Stimulated activated naive CD8-positive, alpha-beta T cell treated with anti-CD3 and anti-CD28 coated beads, Interleukin-15, Interleukin-2, amounts not matched to agents 100 U/mL and 50 U/mL, for 24 hours (primary cell): ENCODE measurements at places on chromosomes 5 and 9.

GRCh38 chr9:97604901-97605645 lies 28.1 kb downstream of the TSTD2 start:
- DNase-seq, result no peak

DNA sequence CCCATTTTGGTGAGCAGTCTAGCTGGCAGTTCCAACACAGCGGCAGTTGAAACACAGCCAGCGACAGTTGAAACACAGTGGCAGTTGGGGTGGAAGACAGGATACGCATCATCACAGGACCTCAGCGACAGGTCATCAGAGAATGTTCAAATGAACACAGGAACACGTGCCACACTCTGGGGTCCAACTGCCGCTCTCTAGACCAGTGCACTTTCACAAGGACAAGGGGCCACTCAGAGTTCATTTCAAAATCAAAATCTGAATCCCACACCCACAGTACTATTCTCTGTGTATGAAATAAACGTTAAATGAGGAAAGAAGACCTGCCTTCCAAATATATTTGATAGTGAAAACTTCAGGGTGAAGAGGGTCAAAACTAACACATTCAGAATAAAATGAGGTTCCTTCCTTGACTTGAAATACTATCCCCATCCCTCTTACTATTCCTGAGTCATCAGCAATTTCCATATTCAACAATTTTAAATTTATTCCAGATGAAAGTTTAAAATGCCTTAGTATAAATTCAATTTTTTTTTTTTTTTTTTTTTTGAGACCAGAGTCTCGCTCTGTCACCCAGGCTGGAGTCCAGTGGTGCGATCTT lies 53.0 kb upstream of the SIMC1 start:
- DNase-seq, result no peak

DNA sequence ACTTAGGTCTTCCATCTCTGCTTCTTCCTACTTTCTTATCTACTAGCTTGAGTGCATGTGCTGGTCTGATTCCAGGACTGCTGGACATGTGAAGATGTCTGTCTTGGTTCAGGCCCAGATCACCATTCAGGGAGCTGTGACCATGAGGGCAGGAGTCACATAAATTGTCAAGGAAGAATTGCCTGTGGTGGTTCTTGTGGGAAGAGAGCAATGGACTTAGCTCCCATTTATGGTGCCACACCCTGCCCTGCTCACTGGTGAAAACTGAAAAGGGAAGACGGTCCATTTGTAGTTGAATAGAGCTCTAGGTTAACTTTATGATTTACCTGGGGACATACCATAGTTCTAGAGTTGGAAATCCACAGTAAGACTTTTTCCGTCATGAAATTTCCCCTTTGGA lies 244.3 kb upstream of the ZNF608 start:
- no peak for DNase-seq

DNA sequence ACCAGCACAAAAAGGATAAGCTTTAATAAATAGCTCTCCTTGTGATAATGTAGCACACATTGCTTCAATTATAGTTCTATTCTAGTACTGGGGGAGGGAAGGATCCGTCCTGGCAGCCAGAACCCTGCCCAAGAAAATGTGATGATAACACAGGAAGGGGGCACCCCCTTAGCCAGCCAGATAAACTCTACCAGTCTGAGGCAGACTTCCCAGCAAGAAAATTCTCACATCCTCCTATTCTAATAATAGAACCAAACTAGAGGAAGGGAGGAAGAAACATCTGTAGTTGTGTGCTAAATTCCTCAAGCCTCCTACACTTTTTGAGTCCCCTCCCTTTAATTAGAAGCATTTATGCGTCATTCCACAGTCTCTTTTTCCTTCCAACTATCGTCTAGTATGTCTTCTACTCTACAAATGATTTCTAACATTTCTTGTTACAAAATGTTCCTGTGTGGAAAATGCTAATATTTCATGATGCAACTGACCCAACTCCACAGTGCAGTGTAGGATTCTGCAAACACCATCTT lies 261.0 kb downstream of the SEMA5A start:
- no peak for DNase-seq
